T-cell (primary cell): ENCODE measurements at places on chromosomes 12 and 14.
A peak's percentile ranks its signal among the peaks of the same experiment; 100 is the strongest.

DNA sequence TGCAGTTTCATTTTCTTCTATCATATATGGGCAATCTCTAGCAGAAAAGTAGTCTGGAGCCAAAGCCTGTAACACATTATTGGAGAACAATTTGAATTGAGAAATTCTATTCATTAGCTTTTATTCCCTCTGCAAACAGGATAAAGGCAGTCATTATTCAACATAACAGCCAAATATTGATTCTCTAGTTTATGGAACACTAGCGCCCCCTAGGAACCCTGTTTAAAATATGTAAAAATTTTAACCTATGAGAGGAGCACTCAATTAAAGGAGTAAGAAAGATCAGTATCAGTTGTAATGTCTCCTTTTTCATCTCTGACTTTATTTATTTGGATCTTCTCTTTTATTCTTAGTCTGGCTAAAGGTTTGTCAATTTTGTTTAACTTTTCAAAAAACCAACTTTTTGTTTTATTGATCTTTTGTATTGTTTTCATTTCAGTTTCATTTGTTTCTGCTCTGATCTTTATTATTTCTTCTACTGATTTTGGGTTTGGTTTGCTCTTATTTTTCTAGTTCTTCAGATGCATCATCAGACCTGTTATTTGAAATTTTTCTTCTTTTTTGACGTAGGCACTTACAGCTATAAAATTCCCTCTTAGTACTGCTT, 4.8 kb upstream of the LMNTD1 start:
- no peak for DNase-seq

- no peak for DNase-seq
Measured at GRCh38 chr14:80992580-80992979, 37.2 kb downstream of the TSHR start.

DNA sequence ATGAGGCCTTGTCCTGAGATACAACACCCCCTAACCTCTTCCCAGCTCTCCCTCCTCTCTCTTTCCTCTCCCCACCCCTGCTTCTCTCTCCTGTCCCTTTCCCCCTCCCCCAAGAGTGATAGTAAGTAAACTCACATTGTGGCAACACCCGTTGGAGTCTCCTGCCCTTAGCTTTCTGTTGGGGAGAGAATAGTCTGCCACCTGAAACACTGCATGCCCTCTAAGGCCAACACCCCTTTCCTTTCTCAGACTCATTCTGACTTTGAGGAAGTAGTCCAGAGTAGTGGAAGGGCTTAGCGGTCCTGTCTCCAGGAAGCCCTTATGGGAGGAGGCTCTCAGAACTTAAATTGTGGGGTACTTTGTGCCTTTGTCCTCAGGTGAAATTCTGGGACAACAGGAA, 95.2 kb downstream of the PRKCH start:
- no peak for DNase-seq

- no peak for DNase-seq
Measured at GRCh38 chr12:64010069-64010686, 165.7 kb downstream of the SRGAP1 start.

DNA sequence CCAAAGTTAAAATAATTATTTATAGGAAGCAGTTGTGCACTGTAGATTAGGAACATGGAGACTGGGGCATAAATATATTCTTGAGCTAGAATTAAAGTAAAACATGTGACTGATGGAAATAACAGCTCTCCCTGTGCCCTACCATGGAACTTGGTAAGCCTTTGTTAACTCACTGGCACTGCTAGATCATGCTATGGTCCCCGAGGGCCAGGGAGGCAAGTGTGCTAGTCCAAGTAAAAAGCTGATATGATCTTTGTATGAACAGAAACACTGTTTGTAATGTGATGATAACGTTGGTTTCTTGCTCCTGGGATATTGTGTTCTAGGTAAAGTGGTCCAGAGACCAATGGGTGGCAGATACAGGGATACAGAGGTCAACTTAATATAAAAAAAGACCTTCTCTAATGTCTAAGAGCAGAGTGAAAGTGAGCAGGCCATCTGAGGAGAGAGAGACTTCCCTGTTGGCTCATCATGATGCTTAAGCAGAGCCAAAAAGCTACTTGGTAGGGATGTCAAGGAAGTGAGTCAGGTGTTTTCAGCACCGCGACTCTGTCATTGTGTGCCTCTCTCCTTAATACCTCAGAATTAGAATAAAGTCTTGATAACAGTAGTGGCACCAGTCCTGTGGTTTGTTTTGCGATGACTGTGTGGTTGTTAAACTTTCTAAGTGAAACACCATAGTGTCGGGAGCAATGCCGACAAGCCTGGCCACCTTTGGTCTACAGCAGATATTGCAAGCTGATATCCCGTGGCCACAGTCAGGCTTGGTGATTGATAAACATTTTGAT, 27.6 kb downstream of the BICD1 start:
- no peak for DNase-seq

DNA sequence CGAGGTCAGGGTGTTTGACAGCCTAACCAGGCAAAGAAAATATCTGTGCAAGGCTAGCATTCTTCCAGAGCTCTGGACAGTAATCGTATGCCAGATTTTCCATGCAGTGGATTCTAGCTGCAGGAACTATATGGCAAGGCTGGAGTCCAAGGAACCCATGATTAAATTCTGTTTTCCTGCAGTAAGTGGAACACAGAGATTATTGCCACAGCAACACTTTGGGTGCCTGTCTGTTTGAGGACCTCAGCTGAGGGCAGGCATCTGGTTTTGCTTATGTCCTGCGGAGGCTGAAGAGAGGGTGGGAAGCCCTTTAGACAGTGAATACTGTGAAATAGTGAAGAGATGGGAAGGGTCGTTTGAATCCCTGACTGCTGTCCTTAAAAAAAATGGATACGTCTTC, 104.4 kb downstream of the DAD1 start:
- DNase-seq, result no peak

GRCh38 chr12:41188841-41189394, 798 bp downstream of the PDZRN4 start:
- no peak for DNase-seq

GRCh38 chr12:116323406-116324386, 46.2 kb upstream of the MED13L start:
- no peak for DNase-seq

GRCh38 chr14:106845286-106846087, 1319.1 kb downstream of the TMEM121 start:
- peak; percentile 22 for DNase-seq

GRCh38 chr12:124884587-124885438, 21.1 kb upstream of the SCARB1 start:
- no peak for DNase-seq

- DNase-seq, result no peak
Measured at GRCh38 chr14:55249423-55249822, 21.8 kb upstream of the FBXO34 start.

DNA sequence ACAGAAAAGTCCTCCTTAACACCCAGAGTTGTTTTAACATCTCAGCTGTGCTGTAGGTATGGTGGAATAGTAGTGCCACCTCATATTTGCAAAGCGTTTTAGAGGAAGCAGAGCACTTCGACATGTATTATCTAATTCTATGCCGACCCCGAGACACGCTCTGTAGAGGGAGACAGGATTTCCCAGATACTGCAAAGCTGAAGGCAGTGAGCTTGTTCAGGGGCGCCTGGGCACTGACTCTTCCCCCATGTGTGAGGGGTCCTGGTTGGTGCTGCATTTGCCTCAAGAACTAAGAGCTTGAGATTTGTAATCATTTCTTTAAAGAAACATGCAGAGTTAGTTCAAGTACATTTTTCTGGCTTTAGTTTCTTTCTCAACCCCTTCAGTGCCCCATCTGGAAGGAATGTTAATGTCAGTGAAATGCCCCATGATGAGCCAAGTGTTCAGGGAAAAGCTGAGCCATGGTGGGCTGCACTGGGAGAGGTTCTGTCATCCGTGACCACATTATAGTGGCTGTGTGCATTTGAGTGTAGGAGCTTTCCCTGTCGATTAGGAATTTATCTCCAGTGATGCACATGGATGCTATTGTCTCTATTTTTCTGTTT, 66.3 kb downstream of the MBIP start:
- DNase-seq, result no peak
